Thoracic aorta (tissue), 2 donors: ENCODE measurements at places on chromosomes 7 and 10.

- DNase-seq: no peak
These were observed 70.3 kb downstream of the ABI1 start for GRCh38 chr10:26790221-26790995.

DNA sequence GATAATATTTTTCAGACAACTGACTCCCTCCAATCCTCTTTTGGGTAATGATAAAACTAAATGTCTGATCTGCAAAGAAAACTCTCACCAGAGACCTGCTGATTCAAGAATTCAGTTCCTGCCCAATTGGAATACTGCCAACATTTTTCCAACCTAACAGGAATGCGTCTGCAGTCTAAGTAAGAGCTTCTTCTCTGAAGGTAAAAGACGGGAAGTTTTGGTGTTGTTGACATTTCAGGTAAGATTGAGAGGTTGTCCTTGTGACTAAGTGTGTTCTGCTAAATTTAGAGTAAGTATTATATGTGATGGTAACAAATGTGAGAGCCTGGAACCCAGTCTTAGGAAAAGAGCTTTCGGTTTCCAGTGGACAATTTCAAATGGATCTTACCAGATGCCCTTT lies 17.6 kb downstream of the IFIT5 start:
- DNase-seq: no peak

DNA sequence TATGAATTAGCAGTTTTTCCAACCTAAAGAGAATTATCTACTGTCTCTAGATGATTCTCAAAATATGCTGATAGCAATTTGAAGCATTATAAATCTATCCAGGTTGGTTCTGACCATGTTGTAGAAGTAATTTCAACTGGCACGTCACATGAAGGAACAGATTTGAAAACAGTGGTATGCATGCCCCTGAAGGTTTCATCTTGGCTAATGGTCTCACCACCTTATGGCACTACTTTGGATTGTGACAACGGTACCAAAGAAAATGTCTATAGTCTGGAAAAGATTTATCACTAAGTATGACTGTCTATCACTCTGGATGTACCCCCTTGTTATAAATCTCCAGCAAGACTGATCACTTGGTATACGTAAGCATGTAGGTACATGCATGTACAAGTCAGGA lies 723.1 kb upstream of the GALNT17 start:
- no peak for DNase-seq

DNA sequence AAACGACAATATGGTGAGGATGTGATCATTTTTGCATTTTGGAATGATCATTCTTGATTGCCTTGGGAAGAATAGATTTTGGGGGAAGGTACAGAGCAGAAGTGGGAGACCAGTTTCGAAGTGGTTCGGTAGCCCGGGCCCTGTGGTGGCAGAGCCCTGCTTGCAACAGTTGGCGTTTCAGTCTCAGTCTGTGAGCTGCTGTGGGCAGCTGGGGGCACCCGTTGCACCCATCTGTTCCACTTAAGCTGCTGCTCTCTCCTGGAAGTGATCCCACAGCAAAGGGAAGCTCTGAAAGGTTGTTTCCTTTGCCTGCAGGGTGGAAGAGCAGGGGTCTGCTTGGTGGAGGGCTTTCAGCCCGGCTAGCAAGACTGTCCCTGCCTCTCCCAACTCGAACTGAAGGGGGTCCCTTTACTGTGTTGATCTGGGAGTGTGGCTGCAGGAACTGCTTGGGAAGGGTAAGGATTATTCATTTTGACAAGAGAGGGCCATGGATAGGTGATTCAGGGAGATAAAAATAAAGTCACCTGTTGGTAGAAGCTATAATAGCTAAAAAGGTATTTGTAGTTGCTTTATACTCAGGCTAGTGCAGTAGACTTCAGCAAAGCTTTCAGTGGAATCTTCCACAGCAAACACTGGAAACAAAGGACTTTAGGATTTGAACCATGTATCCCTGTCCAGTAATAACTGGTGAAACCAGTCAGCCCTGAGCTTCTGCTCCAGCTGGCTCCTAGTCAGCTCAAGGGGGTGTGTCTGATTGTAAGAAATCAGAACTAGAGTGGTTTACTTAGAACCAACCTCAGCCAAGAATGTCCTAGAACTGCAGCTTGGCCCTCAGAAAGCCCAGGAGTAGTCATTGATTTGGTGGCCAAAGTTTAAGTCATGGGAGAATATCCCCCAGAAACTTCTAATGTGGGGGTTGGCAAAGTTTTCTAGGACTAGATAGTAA lies 53.1 kb upstream of the PDCD4 start:
- no peak for DNase-seq

GRCh38 chr10:122122493-122122892 lies 133.5 kb downstream of the TACC2 start:
- DNase-seq: no peak

GRCh38 chr10:121942749-121943416 lies 15.1 kb upstream of the ATE1 start:
- DNase-seq: no peak

DNA sequence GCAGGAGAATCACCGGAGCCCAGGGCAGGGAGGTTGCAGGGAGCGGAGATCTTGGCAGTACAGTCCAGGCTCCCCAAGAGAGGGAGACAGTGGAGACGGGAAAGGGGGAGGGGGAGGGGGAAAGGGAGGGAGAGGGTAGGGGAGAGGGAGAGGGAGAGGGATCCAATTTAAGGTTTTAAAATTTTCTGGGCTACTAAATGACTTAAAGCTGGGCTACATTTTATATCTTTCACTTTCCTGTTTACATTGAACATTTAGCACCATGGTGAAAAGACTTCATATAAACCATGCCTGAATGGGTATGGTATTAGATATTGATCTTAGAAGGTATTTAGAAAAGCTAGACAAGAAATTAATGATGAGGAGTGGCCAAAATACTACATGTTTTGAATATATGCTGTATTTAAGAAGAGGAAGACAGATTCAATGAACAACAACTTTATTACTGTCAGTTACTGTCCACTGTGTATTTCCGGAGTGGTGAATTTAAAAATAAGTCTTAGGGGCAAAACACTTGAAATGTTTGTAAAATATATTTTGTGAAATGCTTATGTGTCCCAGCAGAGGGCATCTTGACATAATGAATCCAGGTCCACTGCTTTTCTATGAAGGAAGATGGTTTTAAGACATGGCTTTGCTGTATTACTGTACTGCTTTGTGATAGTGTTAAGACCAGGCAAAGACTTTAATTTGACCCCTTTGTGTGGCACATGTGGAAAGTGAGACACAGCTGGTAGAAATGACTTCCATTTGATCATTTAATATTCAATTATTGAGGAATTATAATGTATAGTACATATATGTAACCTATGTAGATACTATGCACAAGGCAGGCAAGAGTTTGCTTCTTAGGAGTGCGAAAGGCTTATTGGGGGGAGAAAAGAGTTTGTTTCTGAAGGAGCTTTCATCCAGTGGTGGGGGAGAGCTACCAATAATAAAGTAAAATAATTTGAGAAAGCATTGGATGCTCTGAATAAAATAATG lies 52.8 kb downstream of the NRF1 start:
- no peak for DNase-seq

DNA sequence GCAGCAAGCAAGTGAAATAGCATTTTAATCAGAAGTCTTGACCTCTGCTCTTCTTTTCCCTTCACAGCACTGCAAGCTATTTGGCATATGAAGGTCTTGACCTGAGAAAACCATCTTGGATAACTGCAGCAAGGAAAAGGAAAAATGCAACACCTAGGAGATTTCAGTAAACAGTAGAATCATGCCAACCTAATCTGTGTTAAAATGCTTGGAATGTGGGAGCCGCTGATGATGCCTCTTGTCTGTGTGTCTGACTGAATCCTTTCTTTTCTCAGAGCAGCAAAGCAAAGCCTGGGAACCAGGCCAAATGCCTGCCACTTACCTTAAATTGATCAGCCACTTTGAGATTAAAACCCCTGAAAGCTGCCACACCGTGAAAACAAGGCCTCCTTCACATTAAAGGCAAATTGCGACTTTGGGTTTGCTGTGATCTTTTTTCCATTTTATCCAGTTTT lies 80.4 kb upstream of the CDK6 start:
- no peak for DNase-seq

GRCh38 chr7:45524445-45524844 lies 49.7 kb upstream of the ADCY1 start:
- no peak for DNase-seq

DNA sequence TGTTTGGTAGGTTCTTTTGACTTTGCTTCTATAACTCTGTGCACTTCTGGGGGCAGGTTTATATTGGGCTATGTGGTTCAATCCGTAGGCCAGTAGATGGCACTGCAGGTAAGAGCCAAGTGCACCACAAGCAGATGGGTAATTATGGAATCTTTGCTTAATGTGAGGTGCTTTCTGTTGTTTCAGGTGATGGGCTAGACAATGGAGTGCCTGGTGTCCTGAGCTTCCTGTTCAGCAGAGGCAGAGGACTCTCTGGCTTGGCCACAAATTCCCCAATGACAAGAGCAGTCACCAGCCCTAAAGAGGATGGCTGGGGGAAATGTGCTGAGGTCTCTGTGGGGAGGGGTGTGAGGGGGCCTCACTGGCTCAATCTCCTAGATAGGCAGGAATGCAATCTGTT lies 455.0 kb downstream of the CCSER2 start:
- DNase-seq: no peak
